ENCODE measurements at places on chromosomes 1 and 21.

GRCh38 chr1:42424201-42424600 lies 31.6 kb downstream of the ZMYND12 start:
- DNase-seq, result no peak

DNA sequence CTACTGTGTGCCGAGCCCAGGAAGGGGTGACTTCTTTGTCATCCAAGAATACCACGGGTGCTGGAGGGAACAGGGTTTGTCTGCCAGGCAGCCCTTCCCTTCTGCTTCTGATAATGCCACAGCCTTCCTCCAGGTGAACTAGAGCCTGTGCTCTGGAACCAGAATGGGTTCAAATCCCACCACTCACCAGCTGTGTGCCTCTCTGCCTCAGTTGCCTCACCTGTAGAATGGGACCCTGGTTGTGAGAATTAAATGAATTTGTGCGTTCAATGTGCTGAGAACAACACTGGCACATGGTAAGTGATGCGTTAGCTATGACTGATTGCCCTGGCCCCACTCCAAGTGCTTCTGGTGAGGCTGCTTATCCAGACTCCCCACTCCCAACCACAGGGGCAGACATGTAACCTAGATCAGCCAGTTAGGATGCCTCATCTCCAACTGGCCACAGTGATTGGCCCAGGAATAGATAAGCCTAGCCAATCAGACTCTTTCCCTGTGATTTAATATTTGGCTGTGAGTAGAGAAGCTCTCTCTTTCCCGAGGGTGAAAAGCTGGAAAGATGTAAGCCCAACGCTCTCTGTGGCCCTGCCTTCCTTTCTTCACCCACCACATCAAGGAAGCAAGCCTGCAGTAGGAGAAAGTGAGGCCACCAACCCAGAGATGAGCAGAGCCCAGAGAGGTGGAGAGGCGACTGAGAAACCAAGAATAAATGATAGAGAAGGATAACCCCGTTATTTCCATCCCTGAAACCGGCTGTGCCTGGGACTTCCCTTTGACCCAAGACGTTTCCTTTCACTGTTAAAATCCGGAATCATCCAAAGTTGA lies 20.8 kb upstream of the LAPTM5 start:
- peak; percentile 44 for DNase-seq

GRCh38 chr1:173758980-173759379 lies 44.2 kb downstream of the KLHL20 start:
- no peak for DNase-seq

GRCh38 chr21:28971171-28971570 lies 21.5 kb downstream of the LTN1 start:
- no peak for DNase-seq

DNA sequence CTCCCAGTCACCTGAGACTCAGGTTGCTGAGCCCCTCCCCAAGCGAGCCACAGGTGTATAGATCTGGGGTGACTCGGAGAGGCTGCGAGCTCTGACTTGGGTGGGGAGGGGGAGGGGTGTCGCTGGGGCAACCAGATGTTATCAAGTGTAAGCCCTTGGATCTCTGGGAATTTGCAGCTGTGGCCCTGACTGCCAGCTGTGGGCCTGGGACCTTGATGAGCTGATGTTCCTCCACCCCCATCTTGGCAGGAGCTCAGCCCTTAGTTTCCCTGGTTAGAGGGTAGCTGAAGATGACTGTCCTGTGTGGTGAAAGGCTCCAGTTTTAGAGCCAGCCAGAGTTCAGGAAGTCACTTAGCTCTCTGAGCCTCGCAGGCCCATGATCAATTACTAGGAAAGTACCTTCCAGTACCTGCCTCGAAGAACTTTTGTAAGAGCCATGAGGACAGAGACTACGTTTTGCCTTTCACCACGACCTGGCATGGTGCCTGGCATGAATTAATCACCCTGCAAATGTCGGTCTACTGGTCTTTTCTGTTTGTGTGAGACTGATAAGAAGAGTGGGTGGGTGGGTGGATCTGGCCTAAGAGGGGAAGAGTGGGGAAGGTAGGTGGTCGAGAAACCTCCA lies 55.8 kb downstream of the YARS1 start:
- peak; percentile 38 for DNase-seq

Measured in stimulated activated CD8-positive, alpha-beta memory T cell treated with anti-CD3 and anti-CD28 coated beads, Interleukin-2, amount 100 ng/mL, for 48 hours (primary cell).